T-helper 22 cell (primary cell): ENCODE measurements at places on chromosomes 12 and 14.

GRCh38 chr12:104360157-104360556 lies 56.6 kb downstream of the EID3 start:
- no peak for DNase-seq

DNA sequence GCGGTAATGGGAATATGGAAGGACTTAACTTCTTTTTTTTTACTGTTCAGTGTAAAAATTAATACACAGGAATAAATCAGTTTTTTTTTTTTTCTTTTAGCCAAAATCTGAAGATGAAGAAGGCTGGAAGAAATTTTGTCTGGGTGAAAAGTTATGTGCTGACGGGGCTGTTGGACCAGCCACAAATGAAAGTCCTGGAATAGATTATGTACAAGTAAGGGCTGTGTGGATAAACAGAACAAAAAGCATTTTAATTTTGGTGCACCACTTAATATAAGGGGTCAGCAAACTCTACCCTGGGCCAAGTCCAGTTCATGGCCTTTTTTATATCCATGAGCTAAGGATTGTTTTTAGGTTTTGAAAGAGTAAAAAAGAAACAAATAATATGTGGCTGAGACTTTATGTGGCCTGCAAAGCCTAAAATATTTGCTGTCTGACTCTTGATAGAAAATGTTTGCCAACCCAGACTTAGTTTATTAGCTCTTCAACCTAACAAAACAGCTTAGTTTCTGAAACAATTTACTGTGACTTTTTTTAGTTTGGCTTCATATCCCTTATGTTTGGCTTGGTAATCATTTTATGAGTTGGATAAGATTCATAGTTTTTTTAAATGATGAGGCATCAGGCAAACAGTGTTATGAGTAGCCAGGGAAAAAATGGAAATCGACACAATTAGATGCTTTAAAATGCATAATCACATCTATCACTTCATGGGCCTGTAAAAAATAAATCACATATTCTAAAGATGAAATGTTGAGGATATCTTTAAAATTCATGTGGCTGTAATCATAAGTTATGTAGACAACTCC lies 8.4 kb downstream of the GEMIN2 start:
- no peak for DNase-seq

DNA sequence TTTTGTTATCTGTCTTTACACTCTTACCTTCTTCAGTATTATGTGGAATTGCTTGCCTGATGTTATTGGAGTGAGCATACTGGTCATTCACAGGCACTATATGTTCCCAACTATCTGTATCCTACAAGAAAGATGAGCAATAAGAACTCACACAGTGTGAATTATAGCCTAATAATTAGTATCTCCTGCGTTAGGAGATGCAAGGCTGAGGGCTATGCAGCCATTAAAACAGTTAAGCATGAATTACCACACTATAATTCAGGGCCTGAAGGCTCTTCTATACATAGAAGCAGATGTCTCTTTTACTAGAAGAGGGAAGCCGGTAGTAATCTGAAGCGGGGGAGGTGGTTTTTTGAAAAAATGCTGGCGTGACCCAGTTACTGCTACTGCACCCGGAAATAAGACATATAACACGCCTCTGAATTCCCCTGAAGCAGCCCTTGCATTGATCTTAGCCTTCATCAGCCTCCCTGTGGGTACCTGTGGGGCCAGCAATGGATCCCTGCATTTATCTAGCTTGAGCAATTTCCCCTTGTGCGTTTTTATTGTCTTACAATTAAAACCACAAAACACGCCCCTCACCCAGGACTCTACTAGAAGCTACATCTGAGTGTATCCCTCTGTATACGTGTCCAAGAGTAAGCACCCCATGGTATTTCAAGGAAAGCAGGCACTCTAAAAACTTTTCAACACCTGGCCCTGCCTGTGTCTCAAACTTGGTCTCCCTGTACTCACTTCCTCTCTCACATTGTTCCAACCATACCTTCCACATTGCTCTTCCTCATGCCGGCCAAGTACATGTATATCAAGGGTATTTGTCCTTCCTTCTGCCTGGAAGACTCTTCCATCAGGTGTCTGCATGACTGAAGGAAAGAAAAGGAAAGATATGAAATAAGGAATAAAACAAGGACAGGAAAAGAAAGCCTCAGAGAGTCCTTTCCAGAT lies 210.9 kb upstream of the ARID2 start:
- DNase-seq = peak; percentile 28

- DNase-seq = no peak
Measured at GRCh38 chr12:115972241-115972640, 305.3 kb downstream of the MED13L start.

- DNase-seq = no peak
Measured at GRCh38 chr12:52038447-52038846, 12.8 kb upstream of the NR4A1 start.

- DNase-seq = no peak
Measured at GRCh38 chr14:91748049-91748448, 16.2 kb upstream of the CATSPERB start.

GRCh38 chr14:69154779-69155178 lies 1.9 kb upstream of the DCAF5 start:
- DNase-seq = no peak

DNA sequence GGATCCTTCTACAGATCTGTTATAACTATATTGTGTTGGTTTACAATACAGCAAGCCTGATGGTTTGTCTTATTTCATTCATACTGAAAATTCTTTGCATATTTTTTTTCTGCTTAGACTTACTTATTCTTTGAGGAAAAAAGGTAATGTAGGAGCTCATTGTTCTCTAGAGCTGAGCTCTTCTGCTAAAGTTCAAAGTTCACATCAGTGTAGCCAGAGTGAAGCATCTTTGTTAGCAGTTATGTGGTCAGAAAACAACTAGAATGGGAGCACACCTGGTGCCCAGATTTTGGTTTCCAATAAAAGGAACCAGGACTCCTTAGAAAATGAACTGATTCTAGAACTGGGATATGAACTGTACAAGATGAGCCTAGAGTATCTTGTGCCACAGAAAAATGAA lies 10.3 kb downstream of the GPX2 start:
- DNase-seq = no peak

DNA sequence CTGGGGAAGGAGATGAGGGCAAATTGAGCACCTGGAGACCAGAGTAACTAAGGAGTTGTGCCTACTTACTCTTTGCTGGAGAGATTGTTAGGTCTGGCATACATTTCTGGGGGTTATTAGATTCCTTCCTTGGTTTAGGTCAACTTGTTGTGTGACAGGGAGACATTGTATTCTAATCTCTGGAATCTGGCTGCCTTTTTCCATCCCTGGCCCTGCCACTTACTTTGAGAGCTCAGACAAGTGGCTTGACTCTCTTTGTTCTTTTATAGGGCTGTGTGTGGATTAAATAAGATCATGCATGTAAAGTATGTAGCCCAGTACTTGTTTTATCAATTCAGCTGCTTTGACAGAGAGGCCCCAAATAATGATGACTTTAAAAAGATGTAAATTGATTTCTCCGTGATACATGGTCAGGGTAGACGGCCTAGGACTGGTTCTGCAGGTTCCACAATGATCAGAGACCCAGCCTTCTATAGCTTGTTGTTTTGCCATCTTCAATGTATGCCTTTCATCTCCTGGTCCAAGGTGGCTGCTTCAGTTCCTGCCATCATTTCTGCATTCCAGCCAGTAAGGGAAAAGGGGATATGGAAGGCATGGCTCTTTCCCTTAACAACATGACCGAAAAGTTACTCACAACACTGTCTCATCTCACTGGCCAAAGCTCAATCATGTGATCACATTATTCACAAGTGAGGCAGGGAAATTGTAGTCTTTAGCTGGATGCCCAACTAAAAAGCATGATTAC lies 72.6 kb downstream of the CHST11 start:
- no peak for DNase-seq
